ENCODE measurements at places on chromosomes 2 and 18. TPM values are rescaled to one million over a fixed set of nuclear protein-coding genes. Genes with fewer than 3 reads are reported as not detected.

Gene RBM43
- 3.7 TPM for total RNA-seq

Gene KCNF1
- not detected for total RNA-seq

Gene CPLX4
- total RNA-seq: not detected

Gene KCNS3
- total RNA-seq: 1.1 TPM

Gene GPR35
- 0.20 TPM for total RNA-seq

Gene CCDC85A
- total RNA-seq: 0.73 TPM

Gene SERPINB2
- 3.5 TPM for total RNA-seq

Gene SERPINB7
- not detected for total RNA-seq

Gene RAB6C
- not detected for total RNA-seq

Gene CABYR
- 3.5 TPM for total RNA-seq

Gene ABCB11
- total RNA-seq: not detected

Gene PTPRN
- total RNA-seq: 0.98 TPM

Gene BOLL
- not detected for total RNA-seq

All from subcutaneous preadipocyte (primary cell).